ENCODE measurements at places on chromosomes 1 and 21.

- DNase-seq = no peak
Observed at GRCh38 chr1:175864625-175865024, 121.2 kb upstream of the TNR start.

DNA sequence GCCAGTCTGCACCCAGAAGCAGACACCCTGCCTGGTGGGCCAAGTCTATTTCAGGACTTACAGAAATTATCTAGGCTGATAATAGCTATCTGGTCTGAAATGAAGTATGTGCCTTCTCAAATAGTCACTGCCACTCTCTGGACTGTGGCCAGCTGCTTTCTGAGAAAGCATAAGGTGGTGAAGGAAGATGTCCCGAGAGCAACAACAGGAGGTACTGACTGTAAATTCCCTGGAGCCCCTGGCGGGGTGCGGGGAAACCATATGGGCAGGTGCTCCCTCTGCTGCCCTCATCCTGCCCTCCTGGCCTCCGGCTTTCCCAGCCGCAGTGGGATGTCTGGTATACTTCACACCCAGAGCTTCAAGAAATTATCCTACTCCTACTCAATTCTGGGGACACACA is 86.8 kb downstream of the TGFBR3 start:
- no peak for DNase-seq

DNA sequence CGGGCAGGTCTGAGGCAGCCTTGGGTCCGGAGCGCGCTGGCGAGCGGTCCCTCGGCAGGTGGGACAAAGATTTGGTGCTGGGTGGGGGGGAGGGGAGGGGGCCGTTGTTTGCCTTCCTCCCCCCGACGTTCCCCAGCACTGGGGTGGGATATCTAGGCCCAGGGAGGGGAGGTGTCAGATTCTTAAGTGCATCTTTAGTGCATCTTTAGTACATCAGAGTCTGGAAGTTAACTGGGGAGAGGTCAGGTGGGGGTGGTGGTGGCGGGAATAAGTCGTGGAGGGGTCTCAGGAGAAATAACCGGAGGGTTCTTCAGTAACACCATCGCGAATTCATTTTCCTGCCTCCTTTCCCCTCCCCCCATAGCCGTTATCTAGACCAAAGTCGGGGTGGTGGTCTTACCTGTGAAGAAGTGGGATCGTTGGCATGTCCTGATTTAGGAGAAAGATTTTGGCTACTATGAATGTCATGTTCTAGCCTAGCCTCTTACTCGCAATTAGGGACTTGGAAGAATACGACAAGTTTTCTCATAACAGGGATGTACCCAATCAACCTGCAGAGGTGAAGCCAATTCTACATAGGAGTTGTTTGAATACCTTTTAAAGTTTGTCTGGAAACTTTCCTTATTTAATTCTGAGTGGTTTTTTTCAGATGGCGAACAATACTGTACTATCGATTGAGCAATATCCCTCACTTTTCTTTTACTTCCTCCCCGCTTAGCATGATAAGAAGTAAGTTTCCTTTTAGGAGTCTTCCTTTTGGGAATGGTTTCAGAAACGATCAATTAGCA is 886 bp downstream of the ZMYM4 start:
- peak; percentile 8 for DNase-seq

DNA sequence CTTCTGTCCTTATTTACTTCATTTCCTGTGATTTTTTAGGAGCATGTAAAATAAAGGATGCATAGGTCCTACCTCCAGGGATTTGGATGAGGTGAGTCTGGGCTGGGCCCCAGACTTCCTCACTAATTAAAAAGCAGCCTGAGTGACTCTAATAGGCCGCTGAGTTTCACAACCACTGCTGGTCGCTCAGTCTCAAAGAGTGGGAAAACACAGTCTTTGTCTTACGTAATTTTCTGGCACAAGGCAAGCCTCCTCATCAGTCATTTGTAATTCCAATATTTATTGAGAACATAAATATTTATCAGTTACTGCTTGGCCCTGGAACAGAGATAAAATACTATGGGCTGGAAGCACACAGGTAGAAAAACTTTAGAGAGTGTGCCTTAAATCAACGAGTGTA is 195.4 kb upstream of the RUNX1 start:
- no peak for DNase-seq

DNA sequence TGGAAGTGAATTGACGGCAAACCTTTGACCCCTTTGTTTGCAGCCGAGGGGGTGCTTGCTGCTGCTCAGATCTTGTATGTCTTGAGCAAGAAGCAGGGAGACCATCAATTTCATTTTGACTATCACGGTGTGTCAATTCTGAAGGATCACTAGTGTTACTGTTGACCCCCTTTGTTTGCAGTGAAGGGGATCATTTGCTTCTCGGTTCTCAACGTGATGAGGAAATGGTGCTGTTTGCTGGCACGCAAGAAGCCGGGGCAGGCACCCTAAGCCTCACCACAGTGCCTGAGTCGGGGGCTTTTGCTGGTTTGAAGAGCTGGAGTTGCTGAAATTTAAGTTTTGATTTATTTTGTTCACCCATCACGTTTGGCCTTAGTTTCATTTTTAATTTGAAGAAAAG is 7.5 kb downstream of the RBM15 start:
- no peak for DNase-seq

DNA sequence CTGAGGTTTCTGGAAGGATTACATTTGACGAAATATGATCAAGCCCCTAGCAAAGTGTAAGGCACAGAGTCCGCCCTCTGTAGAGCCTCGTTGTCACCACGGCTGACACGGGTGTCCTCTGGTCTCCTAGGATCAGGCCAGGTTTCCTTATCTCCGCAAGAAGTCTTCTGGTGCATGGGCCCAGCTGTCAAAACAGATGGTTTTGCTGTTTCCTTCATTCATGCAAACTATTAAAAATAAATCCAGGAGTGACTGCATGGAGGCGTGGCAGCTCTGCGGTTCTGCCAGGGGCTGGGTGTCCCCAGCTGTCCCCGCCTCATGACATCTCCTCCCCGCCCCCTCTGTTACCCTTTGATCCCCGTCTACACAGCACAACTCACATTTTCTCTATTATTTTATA is 209.0 kb downstream of the DYRK1A start:
- no peak for DNase-seq

- DNase-seq = no peak
Observed at GRCh38 chr1:80365359-80366021, 1359.0 kb upstream of the ADGRL4 start.

- no peak for DNase-seq
Observed at GRCh38 chr1:158116311-158117167, 64.2 kb upstream of the CD1D start.

DNA sequence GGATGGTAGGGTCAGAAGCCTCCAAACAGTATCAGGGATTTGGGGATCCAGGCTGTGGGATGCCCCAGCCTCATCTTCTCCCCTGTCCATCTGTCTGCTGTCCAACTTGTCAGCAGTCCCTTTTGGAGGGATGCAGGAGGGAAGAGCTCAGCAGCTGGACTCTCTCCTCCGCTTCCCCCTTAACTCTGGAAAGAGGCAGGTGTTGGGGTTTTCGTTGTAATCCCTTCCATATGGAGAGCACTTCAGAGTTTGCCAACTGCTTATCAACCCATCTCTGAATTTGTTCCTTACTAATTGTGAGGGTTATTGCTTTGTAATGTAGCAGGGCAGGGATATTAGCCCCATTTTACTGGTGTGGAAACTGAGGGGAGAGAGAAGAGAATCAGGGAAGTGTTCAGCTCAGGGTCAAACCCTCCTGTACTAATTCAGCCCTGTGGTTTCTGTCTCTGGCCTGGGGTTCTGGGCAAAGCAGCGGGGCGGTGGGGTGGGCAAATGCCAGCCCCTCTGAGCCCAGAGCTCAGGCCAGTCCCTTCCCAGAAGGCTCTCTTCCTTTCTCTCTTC is 3.2 kb downstream of the CITED4 start:
- no peak for DNase-seq

- DNase-seq = no peak
Observed at GRCh38 chr1:217425422-217425821, 205.5 kb downstream of the GPATCH2 start.

- DNase-seq = no peak
Observed at GRCh38 chr1:37064039-37064438, 29.7 kb upstream of the GRIK3 start.

DNA sequence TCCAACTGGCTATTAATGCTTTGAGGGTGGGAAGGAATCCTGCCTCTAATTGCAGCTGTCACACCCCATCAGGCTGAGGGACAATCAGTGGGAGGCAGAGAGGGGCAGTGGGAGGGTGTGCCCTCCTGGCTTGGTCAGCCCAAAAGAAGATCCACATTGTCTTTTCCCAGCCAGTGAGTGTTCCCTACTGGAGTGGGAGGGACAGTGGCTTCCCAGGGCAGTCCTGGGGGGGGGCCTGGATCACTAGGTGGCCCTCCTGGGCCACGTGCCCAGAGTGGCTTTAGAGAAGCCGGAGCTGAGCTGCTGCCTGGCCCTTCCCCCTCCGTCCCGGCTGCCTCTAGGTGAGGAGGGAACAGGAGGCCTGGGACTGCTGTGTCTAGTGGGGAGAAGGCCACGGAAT is 14.0 kb downstream of the INKA2 start:
- DNase-seq = peak; percentile 47

DNA sequence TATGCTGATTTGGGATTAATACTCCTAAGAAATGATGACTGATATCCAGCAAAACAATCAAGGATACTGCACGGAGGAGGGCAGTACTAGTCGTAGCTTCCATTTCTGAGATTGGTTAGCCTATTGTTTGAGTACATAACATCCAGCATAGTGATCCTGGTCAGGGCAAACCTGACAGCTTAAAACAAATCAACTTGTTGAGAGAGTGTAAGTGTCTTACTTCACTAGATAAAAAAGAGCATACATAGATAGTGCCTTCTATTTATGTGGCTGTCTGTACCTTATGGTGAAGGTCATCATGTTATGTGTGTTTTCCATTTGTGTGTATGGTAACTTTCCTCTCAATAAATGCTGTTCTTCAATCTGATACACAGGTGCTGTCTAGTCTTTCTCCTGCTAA is 228.4 kb downstream of the PTGER3 start:
- DNase-seq = no peak

DNA sequence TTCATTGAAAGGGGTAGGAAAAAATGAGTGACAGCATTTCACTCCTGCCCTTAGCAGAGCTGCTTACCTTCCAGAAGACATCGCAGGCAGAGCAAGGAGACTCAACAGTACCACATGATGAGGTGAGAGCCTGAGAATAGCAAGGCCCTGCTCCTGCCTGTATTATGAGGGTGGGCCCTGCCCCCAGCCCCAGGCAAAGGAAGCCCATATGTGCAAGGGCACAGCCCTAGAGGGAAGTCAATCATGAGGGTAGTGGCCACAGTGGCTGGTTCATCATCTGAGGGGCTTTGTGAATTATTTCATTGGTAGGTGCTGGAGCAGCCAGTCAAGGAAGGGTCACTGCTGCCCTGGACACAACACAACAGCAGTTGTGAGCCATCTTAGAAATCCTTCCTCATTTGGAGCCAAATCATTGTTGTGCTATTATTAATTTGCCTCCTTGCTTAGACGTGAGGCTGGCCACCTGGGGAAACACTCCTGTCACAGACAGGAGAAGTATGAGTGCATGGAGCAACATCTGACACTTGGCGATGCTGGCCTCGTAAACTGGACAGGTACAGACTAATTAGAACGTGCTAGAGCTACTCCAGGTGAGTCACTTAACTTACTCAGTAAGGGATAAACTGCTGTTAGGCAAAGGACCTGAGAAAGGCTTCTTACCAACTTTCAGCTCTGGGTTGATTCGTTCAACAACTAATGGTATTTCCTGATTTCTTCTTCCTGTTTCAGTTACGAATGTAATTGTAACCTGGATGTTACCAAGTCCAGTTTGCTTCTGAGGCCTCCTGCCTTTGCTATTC is 22.7 kb upstream of the ACBD6 start:
- DNase-seq = no peak

All from ELF-1 (cell line).